ENCODE measurements at places on chromosomes 16 and 17.

GRCh38 chr17:59520251-59520650 is 45.2 kb upstream of the DHX40 start:
- no peak for DNase-seq

GRCh38 chr17:298791-299450 is 53.7 kb downstream of the RPH3AL start:
- no peak for DNase-seq

DNA sequence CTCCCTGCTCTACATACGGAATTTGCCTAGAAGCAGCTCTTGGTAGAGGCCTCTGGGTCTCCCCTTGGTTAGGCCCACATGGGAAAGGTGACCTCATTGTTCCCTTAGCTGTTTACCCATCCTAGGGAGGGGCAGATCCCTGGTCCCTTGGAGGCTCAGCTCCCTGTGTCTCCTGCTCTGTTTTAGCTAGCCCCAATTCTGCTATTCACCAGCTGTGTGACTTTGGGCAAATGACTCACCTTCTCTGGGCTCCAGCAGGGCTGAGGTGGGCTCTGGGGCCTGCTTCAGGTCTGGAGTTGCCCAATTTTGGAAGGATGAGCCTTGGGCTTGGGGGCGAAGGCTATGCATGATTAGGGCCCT is 3.9 kb downstream of the ABCC3 start:
- no peak for DNase-seq

DNA sequence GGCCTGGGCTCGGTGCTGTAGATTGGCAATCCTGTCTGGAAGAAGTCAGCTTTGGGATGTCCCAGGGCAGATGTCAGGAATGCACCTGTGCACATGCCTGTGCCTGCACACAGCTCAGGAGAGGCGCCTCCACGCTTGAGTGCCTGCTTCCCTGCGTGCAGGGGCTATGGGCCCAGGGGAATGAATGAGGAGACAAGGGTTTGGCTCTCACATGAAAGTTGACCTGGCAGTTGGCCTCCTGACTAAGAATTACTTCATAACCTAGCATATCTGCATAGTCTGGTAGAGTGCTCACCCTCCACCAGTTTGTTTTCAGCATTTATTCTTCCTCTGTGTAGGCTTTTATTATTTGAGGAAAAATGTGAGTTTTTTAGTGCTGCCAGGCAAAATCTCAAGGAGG is 50.0 kb downstream of the PLD6 start:
- no peak for DNase-seq

- no peak for DNase-seq
Observed at GRCh38 chr17:77677630-77678029, 280.9 kb upstream of the TNRC6C start.

GRCh38 chr17:31261601-31262000 is 35.4 kb downstream of the OMG start:
- no peak for DNase-seq

DNA sequence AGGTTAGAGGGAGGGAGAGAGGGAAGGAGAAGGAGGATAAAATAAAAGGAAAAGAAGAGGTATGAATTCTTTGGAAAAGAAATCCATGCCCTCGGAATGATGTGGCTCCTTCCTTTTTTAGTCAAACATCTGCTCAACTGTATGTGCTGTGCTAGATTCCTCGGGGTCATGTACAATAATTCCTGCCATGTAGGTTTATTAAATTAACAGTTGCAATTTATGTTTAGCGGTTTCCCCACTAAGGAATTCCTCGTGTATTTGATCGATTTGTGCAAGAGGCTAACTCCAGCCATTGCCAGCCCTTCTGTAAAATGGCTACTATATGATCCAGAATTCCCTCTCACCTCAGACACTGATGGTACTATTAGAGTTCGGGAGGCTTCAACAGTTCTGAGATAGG is 83.0 kb upstream of the TBX2 start:
- DNase-seq, result no peak

- peak; percentile 57 for DNase-seq
Observed at GRCh38 chr16:23863511-23864422, 28.0 kb downstream of the PRKCB start.

GRCh38 chr16:81598083-81598482 is 153.5 kb downstream of the CMIP start:
- no peak for DNase-seq

DNA sequence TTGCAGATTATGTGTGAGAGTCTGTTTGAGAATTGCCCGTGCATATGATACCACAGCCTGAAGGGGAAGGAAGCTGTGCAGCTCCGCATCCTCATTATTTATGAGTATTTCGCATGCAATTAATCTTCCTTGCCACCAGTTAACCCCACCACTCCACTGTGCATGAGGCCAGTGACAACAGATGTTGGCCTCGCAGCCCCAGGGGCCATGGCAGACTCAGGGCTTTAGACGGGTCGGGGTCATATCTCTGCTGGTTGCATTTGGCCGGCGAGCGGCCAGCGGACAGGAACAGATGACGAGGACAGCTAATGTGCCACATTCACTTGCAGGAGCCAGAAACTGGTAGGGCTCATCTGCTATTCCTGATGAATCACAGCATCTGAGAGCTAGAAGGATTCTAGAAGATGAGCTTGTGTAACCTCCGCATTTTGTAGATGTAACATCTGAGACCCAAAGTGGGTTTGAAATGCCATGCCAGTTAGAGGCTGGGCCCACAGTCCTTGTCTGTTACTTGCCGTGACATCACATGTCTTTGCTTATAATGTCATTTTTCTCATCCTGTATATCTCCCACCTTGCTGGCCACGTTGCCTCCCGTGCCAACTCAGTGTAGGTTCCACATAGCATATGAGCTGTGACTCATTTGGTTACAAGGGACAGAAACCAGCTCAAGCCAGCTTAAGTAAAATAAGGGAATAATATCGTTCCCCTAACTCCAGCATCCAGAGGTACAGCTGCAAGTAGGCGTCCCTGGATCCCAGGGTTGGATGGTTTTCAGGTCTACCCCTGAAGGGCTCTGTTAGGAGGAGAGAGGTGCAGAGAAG is 137.2 kb downstream of the SNX29 start:
- no peak for DNase-seq

DNA sequence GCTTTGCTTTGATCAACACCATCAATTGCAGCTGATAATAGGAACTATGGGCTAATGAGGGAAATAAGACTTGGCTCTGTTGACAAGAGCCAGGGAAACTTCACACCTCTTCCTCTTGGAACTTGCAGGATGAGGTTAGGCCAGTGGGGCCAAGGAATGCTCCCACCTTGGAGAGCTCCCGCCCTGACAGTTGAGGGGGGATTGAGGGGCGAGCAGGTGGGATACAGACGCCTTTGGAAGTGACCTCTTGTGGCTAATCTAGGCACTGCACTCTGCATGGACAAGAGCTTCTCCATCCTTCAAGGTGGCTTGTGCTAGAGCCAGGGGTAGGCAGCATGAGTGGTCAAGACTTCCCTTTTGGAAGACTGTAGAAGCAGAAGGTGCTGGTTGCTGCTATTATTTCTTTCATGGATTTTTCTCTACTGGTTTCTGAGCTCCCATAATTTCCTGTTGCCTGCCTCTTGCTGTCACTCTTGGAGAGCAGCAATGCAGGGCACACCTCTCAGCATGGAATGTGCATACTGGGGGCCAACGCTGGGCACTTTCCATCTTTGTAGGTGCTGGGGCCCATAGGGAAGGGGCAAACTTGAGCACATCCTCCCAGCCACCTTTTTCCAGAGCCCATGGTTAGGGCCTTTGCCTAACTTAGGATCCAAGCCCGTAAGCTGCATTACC is 2.3 kb upstream of the PHF12 start:
- peak; percentile 61 for DNase-seq

GRCh38 chr16:83248735-83249463 is 558.9 kb upstream of the HSBP1 start:
- no peak for DNase-seq

GRCh38 chr16:72101195-72101594 is 7.5 kb downstream of the DHX38 start:
- no peak for DNase-seq

DNA sequence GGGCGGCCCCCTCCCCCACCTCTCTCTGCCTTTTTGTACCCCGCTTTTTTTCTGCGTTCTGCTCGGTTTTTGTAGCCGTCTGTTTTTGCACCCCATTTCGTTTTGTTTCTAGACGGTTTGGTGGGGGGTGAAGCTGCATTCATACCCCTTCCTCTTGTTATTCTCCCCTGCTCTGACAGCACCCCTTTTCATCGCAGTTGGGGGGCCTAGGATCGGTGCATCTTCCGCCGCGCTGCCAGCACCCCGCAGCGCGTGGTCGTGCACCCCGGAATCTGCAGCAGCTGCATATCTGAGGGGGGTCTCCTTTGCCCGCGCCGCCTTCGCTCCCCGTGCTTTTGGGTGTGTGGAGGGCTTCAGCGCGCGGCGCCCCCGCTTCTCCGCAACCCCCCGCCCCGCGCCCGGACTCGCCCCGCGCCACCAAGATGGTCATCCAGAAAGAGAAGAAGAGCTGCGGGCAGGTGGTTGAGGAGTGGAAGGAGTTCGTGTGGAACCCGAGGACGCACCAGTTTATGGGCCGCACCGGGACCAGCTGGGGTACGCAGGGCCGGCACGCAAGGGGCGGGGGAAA is 455 bp downstream of the ATP1B2 start:
- DNase-seq, result no peak

DNA sequence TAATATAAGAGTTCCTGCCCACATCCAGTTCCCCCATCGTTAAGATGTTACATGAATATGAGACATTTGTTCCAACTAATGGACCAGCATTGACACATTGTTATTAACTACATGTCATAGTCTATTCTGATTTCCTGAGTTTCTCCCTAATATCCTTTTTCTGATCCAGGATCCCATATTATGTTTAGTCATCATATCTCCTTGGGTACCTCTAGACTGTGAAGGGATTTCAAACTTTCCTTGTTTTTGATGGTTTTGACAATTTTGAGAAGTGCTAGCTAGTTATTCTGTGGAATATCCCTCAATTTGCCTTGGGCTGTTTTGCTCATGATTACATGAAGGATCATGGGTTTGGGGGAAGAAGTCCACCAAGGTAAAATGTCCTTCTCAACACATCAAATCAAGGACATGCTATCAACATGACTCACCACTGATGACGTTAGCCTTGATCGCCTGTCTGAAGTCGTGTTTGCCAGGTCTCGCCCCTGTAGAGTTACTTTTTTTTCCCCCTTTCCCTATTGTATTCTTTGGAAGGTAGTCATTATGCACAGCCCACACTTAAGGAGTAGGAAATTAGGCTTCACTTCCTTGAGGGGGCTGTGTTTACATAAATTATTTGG is 42.5 kb downstream of the CACNG3 start:
- DNase-seq, result no peak

DNA sequence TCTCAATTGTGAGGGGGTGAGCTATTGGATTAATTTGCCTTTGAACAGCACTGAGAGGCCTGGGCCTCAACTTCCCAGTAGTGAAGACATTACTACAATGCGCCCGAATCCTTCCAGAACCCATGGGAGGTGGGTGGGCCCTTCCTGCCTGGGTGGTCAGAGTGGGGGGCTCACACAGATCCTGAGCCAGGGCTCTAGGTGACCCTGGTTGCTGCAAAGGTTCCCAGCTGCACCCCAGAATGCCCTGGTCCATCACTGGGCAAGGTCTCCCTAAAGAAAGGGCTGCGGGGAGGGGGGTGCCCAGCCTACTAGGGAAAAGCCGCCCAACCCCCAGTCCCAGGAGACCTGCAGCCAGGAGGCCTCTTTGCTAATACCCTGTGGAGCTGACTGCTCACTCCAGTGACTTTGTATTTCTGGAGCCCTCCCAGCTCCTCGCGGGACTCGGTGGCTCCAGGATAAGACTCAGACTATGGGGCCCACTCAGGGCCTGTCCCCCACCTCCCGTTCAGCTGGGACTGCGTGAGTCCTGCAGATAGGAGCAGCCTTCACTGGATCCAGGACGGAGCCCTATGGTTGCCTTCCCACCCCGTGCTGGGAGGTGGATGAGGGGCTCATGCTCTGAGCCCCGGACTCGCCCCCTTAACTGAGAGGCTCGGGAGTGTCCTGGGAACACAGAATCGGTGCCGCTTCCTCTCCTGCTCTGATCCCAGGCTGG is 40.2 kb downstream of the SLC7A5 start:
- DNase-seq, result no peak

DNA sequence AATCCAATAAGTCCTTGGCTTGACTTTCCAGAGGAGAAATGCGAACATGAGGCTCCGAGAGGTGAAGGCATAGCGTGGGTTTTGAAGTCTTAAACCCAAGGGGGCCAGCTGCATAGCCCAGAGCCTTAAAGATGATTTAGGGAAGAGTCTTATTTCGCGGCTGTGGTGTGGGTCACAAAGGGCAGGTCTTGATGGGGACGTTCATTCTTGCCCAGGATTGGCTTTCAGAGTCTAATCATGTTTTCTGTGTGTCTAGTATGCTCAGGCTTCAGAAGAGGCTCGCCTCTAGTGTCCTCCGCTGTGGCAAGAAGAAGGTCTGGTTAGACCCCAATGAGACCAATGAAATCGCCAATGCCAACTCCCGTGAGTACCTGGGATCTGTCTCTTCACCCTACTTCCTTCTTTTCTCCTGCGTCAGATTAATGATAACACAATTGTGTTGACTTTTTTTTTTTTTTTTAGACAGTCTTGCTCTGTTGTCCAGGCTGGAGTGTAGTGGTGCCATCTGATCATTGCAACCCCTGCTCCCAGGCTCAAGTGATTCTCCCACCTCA is 951 bp downstream of the RPL19 start:
- DNase-seq, result no peak

GRCh38 chr17:44222112-44222869 is 2.8 kb upstream of the UBTF start:
- DNase-seq, result peak; percentile 61

GRCh38 chr17:68381076-68381900 is 76.0 kb downstream of the WIPI1 start:
- no peak for DNase-seq

DNA sequence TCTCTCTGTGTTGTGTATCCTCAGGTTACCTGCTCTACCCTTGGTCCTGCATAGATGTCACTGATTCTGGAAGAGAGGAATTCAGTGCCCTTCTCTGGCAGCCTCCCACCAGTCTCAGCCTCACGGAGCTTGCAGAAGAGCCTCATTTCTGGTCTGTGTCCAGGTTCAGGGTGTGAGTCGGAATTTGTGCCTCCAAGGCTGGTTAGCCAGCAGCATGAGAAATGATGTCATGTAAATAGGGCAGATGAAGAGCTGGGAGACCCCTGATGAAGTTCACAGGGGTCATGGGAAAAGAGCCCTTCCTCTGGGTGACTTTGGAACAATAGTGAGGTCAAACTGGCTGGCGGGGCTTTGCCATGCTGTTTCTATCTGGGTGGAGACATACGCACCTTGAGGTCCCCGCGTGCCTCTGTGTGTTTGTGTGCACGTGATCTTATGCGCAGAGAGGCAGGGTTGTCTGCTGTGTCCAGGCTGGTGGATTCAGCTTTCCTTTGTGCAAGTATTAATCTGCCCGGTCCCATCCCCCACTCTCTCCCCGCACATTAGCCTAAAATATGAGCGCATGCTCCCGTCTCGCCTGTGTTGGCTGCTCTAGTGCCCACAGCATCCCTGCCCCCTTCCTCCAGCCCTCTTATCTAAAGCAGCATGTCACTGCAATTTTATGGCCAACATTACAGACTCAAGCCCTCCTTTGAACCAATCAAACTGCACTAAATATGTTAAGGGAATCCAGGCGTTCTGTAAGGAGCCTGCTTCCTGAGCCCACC is 256.3 kb upstream of the ZFHX3 start:
- DNase-seq, result no peak

- DNase-seq, result no peak
Observed at GRCh38 chr16:46822270-46822669, 8.7 kb downstream of the C16orf87 start.

- no peak for DNase-seq
Observed at GRCh38 chr17:33596899-33597298, 303.8 kb upstream of the ASIC2 start.

- DNase-seq, result no peak
Observed at GRCh38 chr16:88058136-88058535, 106.9 kb downstream of the BANP start.
